ENCODE measurements at places on chromosomes 3 and 15.

DNA sequence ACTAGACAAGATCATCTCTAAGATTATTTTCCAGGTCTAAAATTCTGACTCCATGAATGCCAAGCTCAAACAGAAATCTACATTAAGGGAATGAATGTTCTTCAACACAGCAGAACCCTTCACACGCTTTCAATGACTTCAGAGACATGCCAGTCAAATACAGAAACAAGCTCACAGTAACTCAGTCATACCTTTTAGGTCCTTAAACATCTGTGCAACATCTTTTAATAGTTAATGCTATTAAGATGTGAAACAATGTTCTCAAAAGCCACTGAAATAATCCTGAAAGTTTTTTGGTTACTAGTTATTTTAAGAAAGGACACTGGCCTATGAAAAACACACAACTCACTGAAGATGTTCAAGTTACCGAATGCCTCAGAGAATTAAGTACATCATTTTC is 2.5 kb downstream of the DLG1 start:
- no peak for DNase-seq

DNA sequence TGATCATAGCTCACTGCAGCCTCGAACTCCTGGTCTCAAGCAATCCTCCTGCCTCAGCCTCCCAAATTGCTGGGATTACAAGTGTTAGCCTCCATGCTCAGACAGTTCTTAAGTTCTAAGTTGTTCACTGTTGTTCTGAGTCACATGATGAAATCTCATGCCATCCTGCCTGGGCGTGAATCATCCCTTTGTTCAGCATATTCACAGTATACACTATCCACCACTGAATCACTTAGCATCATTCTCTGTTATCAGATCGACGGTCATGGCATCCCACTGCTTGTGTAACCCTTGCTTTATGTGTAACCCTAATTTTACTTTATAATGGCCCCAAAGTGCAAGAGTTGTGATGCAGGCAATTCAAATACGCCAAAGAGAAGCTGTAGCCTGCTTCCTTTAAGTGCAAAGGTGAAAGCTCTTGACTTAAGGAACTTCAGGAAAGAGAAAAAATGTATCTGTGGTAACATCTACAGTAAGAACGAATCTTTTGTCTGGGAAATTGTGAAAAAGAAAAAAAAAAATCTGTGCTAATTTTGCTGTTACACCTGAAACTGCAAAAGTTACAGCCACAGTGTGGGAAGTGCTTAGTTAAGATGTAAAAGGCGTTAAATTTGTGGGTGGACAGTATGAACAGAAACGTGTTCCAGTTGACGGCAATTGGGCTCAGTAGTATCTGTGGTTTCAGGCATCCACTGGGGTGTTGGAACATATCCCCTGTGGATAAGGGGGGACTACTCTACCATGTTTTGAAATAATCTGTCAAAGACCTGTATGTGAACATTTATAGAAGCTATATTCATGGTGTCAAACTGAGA is 80.6 kb downstream of the PCOLCE2 start:
- DNase-seq: no peak

GRCh38 chr15:77695961-77696582 is 63.4 kb upstream of the LINGO1 start:
- no peak for DNase-seq

GRCh38 chr3:173128633-173129032 is 12.4 kb downstream of the SPATA16 start:
- DNase-seq: no peak

- DNase-seq: no peak
Measured at GRCh38 chr3:119470866-119471265, 2.1 kb downstream of the POGLUT1 start.

GRCh38 chr15:39553947-39554693 is 26.8 kb upstream of the THBS1 start:
- DNase-seq: peak; percentile 81

GRCh38 chr15:88661761-88662556 is 23.1 kb downstream of the ISG20 start:
- no peak for DNase-seq

DNA sequence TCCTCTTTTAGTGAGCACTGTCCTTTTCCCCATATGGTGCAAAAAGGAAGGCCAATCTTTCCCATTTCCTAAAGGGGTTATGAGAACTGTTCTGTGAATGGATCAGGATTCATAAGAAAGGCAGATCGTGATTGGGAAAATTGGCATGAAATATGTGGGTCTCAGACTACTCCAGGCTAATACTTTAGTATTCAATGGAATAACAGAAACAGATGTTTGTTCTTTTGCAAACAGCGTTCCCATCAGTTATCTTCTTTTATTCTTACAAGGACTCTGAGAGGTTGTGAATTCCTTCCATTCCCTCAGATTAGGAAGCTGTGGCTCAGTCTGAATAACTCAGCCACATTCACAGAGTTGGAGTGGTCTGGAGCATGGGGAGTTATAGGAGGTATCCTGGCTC is 51.3 kb upstream of the MTMR10 start:
- no peak for DNase-seq

GRCh38 chr15:54839379-54839778 is 357.4 kb downstream of the RSL24D1 start:
- DNase-seq: no peak

DNA sequence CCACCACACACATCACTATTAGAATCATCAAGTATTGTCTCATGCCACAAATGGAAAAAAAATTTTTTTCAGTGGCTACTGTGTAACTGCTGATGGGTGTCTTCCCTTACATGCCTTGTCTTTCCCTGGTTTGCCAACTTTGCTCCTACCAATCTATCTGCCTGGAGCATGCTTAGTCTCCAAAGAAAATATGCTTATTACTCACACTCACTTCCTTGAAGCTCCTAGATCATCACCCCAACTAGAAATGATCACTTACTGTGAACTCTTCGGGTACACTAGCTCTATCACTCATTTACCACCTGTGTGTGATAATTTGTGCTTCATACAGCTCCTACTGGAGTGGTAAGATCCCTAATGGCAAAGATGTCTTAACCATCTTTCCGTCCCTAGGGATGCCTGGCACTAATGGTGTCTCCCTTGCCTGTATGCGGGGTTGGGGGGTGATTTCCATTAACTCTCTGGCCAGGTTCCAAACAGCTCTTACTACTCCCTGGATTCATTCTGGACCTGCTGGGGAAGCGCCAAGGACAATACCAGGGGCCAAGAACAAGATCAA is 799 bp downstream of the VPS33B start:
- no peak for DNase-seq

- DNase-seq: no peak
Measured at GRCh38 chr15:39132954-39133600, 447.8 kb upstream of the THBS1 start.

- DNase-seq: no peak
Measured at GRCh38 chr3:30440147-30440604, 166.2 kb upstream of the TGFBR2 start.

DNA sequence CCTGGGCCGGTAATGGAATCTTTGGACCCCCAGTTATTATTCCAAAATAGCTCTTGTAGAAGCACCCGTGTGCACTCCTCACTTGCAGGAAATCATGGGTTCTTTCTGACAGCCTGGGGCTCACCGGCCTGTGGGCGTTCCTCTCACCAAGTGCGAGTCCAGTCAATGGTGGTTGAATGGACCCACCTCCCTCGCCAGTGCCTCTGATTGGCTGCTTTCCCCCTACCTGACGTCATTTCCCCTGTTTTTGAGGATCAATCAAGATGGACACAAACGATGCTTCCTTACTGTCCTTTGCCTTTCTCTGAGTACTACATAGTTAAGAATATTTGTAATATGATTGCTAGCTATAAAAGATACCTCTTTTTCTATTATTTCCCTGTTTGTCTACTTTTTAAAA is 18.1 kb downstream of the MOBP start:
- no peak for DNase-seq

- no peak for DNase-seq
Measured at GRCh38 chr3:9750556-9751411, 1.0 kb downstream of the OGG1 start.

DNA sequence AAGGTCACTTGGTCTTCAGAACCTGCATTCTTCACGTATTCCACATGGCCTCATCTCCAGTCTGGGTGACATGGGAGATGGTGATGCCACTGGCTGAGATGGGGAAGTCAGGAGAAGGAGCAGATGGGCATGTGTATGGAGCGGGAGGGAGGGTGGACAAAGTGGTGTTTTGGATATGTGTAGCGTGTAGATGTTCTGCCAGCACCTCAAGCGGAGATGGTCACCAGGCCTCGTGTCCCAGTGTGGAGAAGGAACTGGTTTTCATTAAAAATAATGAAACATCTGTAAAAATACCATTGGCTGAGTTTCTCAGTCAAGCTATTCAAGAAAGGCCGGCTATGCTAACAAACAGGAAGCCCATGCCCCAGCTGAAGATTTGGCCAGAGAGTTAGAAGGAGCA is 26.2 kb downstream of the LARP6 start:
- no peak for DNase-seq

- DNase-seq: no peak
Measured at GRCh38 chr3:132881756-132882409, 156.3 kb upstream of the TMEM108 start.

GRCh38 chr3:50164481-50164880 is 9.4 kb downstream of the SEMA3F start:
- DNase-seq: no peak

GRCh38 chr3:45922039-45922326 is 21.3 kb upstream of the CXCR6 start:
- no peak for DNase-seq

DNA sequence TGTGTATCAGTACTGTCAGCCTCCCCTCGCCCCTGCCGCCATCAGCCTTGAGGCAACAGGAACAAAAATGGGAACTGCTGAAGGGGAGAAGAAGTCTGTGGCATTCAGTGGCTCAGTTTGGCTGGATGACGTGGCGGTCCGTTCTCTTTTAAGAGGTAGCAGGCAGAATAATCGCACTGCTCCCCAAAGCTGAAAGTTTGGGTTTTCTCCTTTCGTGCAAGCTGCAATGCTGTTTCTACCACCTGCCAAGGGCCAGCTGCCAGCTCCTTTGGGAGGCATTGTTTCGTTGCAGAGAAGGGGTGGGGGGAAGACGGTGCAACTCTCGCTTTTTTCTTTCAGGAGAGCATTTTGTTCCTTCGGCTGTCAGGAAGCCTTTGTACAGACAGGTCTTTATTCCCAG is 369.6 kb upstream of the RORA start:
- peak; percentile 60 for DNase-seq

Data from NCI-H2081 (cell line).